ENCODE measurements at places on chromosomes 3 and 15.

GRCh38 chr15:57533448-57533799, 58.3 kb upstream of the MYZAP start:
- no peak for DNase-seq

DNA sequence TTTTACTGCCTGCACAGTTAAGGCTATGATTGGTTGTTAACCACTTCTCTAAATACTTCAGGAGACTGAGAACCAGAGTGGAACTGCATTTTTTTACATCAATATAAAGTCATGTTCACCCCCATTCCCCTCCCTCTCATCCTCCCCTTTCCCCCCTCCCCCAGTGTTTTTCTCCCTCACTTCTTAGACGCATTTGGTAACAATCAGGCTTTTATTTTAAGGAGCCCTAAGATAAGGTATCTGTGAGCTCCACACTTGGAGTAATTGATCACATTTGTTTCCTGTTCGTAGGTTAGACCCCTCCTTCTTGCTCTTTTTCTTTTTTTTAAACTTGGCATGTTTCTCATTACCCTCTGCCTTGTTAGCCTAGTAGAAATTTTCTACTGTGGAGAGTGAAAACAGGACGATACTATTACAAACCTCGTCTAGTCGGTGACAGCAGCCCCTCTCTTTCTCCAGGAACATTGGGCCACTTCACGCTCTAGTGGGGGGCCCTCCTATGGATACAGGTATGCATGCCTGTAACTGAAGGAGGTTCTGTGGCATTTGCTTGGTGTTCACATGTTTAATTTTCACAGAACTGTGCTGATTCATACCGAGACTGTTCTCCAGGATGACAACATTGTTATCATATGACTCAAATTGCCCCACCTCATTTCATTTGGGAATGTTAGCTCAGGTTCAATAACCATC, 314.4 kb downstream of the MECOM start:
- DNase-seq = no peak

DNA sequence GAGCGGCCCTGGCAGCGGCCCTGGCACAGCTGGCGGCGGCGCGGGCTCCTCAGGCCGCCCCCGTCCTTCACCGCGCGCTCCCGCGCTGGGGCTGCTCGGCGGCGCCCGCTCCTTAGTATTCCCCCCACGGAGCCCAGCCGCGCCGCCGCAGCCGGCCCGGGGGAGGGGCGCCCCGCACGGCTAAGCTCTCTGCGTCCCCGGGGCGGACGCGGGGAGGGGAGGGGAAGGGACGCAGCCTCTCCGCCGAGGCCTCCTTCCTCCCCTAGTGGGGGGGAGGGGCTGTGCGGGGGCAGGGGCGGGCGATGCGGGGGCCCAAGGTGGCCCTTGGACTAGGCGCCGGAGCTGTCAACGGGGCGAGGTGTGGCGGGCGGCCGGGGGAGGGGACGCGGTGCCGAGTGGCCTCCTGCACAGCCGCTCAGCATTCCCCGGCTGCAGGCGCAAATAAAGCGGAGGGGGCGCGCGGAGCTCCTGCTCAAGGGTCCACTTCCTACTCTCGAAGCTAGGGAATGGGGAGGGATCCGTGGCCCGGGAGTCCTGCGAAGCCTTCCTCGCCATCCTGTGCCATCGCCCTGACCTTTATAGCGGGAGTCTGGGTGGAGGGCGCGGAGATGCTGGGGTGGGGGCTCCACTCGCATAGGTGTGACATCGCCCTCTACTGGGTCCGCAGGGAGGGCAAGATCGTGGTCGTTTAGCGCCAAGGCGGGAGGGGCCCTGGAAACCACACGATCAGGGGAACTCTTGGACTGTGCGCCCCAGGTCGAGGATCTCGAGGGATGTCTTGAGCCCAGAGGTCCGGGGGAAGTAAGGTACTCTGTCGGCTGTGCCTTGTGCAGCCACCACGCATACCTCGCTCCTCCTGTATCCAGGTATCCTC, 22.2 kb downstream of the EPHB3 start:
- DNase-seq = no peak

- DNase-seq = peak; percentile 84
Observed at GRCh38 chr15:74781431-74782258, at the start of gene CSK. CSK (plus strand) TSS chr15:74782080; CDS start chr15:74798298, 16,218 bp downstream.

DNA sequence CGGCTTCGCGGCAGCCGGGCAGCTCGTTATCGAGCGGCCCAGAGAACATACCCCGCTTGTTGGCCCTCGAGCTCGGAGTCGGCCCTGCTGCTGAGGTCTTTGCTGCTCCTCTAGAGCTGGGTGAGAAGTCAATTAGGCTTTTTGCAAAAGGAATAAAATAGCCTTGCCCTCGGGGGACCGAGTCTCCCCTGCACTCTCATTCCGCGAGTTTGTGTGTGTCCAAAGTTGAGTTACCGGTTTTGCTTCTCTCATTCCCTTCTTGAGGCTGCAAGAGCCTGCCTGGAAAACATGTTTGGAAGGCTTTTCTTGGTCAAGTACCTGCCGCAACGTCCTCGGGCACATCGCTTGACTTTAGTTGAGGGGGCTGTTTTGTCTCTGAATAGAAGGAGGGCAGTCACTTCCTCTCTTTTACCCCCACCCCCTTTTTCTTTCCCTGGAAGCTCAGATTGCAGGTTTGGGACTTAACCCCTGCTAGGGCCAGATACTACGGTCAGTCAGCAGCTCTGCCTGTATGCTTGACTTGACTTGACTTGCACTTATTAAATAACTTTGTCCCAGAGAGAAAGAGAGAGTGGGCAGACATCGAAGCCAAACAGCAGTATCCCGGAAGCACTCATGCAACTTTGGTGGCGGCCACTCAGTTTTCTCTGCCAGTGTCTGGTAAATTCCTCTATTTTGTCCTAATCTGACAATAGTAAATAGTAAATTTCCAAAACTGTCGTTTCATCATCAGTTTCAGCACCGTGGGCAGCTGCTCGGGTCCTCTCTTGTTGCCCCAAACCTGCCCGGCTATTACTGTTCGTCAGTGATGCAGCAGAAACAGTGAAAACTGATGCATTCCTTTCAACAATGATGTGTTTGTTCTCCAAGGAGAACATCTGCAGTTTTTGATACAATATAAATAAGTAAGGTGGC, 609 bp downstream of the RNF13 start:
- DNase-seq = peak; percentile 28

DNA sequence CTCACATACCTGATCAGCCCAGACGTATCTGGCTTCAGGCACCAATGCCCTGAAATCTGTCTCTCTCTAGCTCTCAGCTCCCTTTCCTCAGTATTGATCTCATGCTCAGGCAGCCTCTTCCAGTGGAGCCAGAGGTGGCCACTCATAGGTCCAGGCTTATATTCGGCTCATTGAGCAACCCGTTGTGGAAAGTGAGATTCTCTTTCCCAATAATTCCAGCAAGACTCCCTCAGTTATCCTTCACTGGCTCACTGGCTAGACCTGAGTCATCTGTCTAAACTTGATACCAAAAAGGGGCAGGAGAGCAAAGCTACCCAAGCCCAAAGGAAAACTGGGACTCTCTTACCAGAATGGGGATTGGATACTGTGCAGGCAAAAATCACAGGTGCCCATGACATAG, 33.4 kb upstream of the FRMD4B start:
- DNase-seq = no peak

- DNase-seq = no peak
Observed at GRCh38 chr15:89340573-89340972, 5.9 kb upstream of the POLG start.

GRCh38 chr3:52065264-52065756, 8.9 kb upstream of the DUSP7 start:
- DNase-seq = no peak

- no peak for DNase-seq
Observed at GRCh38 chr3:51819151-51819550, 40.1 kb upstream of the IQCF6 start.

- no peak for DNase-seq
Observed at GRCh38 chr15:54064365-54064764, 86.1 kb downstream of the UNC13C start.

DNA sequence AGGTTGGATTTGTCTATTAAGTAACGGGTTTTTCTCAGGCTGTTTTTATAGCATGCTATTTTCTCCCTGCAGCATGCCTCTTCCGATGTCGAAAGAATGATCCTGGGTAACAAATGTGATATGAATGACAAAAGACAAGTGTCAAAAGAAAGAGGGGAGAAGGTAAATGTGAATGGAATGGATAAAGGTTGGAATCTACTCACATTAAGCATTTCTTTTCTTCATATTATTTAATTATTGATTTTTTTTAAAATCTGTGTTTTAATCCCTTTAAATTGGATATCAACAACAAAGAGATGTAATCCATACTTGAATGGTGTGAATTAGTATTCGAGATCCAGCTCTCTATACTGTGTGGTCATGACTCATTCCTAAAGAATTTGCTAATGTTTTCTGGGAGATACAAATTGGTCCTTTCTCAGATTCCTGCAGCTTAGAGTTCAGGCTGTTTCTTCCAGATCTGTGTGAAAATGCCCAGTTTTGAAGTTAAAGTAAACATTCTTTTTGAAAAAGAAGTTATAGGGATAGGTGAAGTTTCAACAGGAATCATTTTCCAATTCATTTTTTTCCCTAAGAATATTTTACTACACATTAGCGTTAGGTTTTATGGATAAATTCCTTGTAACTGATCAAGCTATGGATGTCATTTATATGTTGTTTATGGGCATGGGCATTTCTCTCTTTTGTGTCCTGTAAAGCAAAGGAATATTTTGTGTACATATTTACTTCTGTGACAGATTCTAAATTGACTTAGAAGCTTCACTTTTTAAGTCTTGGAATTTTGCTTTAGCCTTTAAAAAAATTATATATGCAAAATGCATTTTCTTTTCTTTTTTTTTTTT, 20.8 kb upstream of the APH1B start:
- no peak for DNase-seq

- DNase-seq = no peak
Observed at GRCh38 chr3:84487296-84487695, 471.5 kb upstream of the CADM2 start.

- no peak for DNase-seq
Observed at GRCh38 chr3:67808906-67809305, 154.5 kb upstream of the SUCLG2 start.

- DNase-seq = no peak
Observed at GRCh38 chr3:190539526-190539925, 25.6 kb downstream of the IL1RAP start.

DNA sequence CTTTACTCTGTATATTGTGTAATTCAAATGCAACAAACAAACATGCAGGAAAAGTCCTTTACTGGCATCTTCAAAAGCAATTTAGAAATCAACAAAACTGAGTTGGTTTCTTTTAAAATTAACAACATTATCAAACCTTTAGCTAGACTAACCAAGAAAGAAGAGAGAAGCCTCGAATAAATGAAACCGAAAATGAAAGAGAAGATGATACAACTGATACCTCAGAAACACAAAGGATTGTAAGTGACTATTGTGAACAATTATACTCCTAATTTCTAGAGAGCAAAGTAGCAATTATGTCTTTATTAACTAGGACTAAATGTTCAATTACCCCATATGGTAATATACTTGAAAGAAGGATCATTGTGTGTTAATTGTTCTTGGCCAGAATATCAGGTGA, 49.2 kb upstream of the P3H2 start:
- DNase-seq = no peak

GRCh38 chr15:62047282-62047827, 12.9 kb downstream of the VPS13C start:
- DNase-seq = no peak

- no peak for DNase-seq
Observed at GRCh38 chr3:158084651-158085050, 21.6 kb downstream of the SHOX2 start.

DNA sequence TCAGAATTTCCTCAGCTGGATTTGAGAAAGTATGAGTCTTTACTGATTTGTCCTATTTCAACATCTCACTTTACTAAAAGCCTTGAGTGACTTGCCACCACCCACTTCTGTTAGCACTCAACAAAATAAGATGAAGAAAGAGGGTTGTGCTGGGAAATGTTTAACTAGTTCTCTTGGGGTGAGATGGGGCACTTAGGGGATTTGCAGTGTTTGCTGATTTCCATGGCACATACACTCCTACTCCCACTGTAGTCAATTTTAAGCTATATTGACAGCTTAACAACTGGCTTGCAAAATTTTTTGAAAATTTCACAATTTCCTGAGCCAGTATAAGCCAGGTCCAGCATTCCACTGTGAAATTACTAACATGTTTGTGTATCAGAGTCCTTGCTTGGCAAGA, 463.1 kb upstream of the ARHGEF26 start:
- no peak for DNase-seq

GRCh38 chr3:140580746-140581145, 97.1 kb upstream of the TRIM42 start:
- DNase-seq = no peak

DNA sequence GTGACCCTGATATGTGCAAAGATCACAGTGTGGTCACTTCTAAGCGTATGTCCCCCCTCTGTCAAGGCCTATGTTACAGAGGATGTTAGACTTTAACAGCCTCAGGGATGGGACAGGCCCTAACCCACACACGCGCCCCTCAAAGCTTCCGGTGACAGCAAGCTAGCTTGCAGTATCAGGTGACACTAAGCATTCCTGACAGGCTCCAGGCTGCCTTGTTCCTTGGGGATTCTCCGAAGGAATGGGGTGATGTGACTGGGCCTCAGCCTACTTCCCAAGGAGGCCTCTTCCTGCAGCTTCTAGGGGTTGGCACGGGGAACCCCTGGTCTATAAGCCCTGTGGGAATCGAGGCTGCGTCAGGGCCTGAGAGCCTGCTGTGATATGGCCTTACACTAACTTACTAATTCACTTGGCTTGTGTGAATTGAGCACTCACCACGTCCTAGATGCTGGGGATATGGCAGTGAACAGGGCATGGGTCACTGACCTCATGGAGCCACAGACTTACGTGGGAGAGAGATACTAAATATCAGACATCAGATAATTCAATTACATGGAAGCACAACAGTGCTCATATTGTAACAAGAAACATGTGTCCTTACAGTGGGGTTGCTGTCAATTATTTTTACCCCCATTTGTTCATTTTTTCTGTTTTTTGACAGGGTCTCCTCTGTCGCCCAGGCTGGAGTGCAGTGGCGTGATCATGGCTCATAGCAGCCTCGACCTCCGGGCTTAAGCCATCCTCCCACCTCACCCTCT, 11.4 kb upstream of the SPTBN5 start:
- no peak for DNase-seq

DNA sequence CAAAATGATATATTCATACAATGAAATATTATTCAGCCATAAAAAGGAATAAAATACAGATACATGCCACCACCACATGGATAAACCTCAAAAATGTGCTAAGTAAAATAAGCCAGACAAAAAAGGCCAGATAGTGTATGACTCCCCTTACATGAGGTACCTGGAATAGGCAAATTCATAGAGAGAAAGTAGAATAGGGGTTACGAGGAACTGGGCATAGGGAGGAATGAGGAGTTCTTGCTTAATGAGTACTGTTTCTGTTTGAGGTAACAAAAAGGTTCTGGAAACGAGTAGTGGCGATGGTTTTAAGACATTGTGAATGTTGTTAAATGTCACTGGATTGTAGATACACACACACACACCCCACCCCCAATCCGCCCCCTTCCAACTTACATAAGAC, 8.2 kb downstream of the RAF1 start:
- no peak for DNase-seq

Measured in activated T-cell treated with anti-CD3 and anti-CD28 coated beads, Interleukin-2, amount 50 U/mL, for 1 hour (primary cell).